ENCODE measurements at places on chromosomes 7 and 10. TPM values are rescaled to one million over a fixed set of nuclear protein-coding genes. Genes with fewer than 3 reads are reported as not detected.

Gene PTN
- polyA plus RNA-seq, result 226 TPM

Gene CRPPA
- polyA plus RNA-seq, result 5.9 TPM

Gene ANK3
- polyA plus RNA-seq, result 159 TPM

Gene KCP
- polyA plus RNA-seq, result 12.1 TPM

Gene NAT16
- polyA plus RNA-seq, result not detected

Gene NANOS1
- 5.3 TPM for polyA plus RNA-seq

Gene UPK3B
- 4.2 TPM for polyA plus RNA-seq

Gene APBB1IP
- polyA plus RNA-seq, result 1.3 TPM

Gene PALD1
- polyA plus RNA-seq, result 11.0 TPM

- no peak for DNase-seq
Measured at GRCh38 chr10:71365366-71365765, 31.4 kb upstream of the CDH23 start.

DNA sequence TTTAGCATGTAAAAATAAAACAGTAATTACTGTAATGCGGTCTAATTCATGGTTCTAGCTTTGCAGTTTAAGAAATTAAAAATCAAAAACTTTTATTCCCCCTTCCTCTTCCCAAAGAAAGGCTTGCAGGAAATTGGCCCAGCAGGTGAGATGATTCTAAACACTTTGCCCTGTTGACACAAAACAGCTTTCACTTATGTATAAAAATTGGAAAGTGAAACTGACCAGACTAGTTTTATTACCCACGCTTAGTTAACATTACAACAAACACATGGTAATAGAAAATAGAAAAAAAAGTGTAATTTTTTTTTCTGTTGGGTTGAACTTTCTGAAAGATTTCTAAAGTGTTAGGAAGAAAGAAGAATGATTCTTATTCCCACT lies 1.2 kb upstream of the CCDC6 start:
- no peak for DNase-seq

GRCh38 chr7:158284121-158284520 lies 303.5 kb downstream of the PTPRN2 start:
- DNase-seq, result no peak

- no peak for DNase-seq
Measured at GRCh38 chr10:88530629-88531391, 52.3 kb downstream of the RNLS start.

DNA sequence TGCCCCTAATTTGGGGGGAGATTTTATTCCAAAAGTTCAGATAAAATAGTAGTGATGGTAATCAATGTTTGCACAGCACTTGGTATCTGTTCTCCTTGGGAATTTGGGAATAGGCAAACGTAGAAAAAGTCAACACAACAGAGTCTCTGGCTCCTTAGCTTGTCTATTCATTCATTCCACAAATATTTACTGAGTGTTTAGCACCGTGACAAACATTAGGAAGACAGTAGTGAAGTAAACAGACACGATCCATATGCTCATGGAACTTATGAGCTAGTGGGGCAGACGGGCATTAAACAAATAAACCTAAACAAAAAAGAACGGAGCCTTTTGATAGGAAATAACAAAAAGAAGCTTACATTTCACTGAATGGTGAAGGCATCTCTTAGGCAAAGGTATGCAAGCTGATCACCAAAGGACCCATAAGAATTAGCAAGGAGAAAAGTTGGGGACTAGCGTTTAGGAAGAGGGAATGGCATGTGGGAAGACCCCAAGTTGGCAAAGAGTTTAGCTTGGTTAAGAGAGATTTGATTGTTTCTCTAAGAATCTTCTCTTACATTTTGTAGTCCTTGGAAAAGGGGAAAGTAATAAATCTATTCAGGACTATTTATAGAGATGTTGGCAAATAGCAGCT lies 243.9 kb upstream of the NPY start:
- no peak for DNase-seq

DNA sequence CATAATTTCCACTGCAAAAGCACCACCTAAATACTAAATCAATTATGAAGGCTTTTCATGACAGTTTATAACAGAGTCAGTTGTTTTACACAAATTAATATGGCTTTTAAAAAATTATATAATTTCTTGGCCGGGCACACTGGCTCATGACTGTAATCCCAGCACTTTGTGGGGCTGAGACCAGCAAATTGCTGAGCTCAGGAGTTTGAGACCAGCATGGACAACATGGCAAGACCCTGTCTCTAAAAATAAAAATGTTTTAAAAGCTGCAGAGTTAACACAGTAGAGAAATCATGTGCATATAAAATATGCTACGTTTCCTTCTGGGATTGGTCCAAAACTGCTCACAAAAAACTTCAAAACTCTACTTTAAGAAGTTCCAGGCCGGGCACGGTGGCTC lies 43.6 kb upstream of the EIF4H start:
- DNase-seq, result no peak

DNA sequence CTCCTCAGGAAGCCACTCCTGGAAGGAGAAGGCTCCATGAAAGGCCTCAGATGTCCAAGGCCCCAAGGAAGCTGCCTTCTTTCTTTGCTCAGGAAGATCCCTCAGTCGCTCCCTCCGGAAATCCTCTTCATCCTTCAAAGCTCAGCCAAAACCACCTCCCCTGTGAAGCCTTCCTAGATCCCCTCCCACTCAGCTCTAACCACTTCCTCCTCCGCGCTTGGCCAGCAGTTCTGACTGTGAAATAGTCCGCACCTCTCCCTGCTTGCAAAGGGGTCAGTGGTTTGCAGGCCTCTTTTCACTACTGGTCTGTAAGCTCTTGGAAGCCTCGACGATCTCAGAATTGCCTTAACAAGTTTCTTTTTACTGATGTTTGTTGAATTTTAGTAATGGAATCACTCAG lies 23.9 kb downstream of the PYROXD2 start:
- DNase-seq, result no peak

DNA sequence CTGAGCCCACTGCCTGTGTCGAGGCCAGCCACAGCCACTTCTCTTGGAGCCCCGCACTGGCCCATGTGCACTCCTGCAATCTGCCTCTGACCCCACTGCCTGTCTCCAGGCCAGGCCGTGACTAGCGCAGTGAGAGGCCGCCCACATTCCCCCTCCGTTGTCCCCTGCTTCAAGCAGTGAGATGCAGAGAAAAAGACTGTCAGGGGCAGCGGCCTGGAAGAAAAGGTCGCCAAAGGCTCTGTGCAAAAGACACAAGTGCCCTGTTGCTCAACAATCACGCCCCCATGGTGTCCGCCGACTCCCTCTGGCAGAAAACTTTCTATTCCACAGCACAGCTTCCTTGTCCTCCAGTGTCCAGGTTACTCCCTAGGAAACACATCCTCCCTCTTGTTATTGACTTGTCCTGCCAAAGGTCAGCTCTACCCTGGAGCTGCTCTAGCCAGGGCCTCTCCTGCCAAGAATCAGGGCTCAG lies 9.9 kb downstream of the FAM131B start:
- no peak for DNase-seq

- DNase-seq, result no peak
Measured at GRCh38 chr10:89535171-89536012, at the start of gene SLC16A12. Gene SLC16A12, minus strand, starts transcription at chr10:89535594. Its CDS starts 73,016 bp downstream, at chr10:89462578.

DNA sequence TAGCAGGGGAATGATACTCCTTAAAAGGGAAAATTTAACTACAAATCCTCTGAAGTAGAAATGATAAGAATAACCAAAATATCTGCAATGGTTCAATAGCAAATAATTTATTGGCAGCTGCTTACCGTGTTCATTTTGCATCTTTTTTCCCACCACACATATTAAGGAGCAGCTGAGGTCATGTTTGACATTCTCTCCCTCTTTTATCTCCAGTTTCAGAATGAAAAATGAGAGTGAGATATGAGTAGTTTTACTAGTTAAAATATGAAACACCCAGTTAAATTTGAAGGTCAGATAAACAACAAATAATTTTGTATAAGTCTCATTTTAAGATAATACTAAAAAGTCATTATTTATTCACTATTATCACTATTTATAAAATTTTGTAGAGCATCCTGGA lies 3.1 kb downstream of the LIPN start:
- DNase-seq, result no peak

DNA sequence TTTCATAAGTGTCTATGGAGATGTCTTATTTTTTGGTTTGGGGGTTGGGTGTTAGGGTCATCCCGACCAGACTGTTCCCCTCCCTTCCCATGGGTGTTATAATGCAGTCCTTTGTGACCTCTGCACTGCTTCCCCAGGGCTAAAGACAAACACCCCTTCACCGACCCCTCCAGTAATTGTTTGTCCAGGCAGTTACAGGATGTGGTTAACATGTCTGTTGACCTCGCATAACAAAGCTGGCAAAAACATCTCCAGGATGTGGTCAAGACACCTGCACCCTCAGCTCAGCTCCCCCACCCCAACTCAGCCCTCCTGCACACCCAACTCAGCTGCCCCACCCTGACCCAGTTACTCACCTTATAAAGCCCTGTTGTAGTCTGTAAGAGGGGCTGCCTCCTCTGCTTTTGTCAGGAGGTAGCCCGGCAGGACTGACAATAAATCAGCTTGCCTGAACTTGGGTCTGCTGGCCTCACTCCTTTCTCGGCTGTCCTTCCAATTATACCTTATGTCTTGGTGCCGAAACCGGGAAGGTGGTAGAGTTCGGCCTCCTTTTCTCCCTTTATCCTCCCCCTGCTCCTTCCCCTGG lies 102.2 kb downstream of the ZNF92 start:
- DNase-seq, result no peak

DNA sequence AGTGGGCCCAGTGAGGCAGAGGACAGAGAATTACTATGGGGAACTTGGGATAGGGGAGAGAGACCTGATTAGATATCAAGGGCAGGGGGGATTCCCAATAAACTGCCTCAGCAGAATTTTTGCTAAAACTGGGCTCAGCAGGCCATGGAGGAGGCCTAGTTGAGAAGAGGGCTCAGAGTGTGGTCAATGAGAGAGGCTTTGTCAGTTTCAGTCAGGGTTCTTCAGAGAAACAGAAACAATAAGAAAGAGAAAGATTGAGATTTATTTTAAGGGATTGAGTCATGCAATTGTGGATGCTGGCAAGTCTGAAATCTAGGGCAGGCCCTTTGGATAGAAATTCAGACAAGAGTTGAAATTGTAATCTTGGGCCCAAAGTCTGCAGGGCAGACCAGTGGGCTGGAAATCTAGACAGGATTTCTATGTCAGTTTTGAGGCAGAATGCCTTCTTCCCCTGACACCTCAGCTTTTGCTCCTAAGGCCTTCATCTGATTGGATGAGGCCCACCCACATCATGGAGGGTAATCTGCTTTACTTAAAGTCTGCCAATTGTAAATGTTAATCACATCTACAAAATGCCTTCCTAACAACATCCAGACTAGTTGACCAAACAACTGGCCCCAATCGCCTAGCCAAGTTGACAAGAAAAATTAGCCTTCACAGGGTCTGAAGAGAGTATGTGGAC lies 33.5 kb upstream of the CCSER2 start:
- DNase-seq, result no peak

DNA sequence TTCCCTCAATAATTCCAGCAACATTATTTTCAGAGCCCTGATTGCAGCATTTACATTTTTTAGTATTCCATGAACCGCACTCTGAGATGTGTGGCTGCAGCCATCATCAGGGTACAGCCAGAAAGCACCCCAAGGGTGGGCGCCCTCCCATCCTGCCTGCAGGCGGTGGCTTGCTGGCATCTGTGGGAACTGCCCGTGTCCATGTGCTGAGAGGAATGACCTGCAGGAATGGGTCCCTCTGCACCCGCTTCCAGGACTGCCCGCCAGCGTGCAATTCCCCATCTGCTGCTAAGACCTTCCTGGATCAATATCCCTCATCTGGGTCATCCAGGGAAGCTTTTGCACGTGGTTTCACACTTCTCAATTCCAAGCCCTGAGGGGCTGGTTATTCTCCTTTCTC lies 32.8 kb upstream of the NUB1 start:
- no peak for DNase-seq

- no peak for DNase-seq
Measured at GRCh38 chr10:25646371-25646770, 287.7 kb upstream of the MYO3A start.

GRCh38 chr7:107579885-107580715 lies at the start of gene BCAP29:
Gene BCAP29, plus strand, starts transcription at chr7:107580246. Its CDS starts 527 bp downstream, at chr7:107580773.
- DNase-seq, result no peak

GRCh38 chr7:43612128-43612527 lies 29.2 kb downstream of the STK17A start:
- no peak for DNase-seq

- DNase-seq, result no peak
Measured at GRCh38 chr7:129501760-129502707, at the start of gene SMKR1. Gene SMKR1, plus strand, starts transcription at chr7:129502531. Its CDS starts 294 bp downstream, at chr7:129502825.

DNA sequence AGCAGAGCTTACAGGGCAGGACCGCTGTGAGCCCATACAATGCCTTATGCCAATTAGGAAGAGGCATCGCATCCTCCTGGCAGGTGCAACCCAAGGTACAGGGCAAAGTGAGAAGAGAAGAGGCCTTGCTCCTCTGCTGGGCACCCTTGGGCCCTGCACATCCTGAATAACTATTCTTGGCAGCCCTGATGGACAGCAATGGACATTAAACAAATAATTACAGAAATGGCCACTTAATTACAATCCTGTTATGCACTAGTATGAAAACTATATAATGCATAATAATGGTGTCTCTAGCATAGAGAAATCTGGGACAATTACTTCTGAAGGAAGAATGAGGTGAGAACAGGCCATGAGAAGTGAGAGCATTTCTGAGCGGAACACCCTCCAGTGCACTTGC lies 83.5 kb downstream of the PLPP4 start:
- no peak for DNase-seq

DNA sequence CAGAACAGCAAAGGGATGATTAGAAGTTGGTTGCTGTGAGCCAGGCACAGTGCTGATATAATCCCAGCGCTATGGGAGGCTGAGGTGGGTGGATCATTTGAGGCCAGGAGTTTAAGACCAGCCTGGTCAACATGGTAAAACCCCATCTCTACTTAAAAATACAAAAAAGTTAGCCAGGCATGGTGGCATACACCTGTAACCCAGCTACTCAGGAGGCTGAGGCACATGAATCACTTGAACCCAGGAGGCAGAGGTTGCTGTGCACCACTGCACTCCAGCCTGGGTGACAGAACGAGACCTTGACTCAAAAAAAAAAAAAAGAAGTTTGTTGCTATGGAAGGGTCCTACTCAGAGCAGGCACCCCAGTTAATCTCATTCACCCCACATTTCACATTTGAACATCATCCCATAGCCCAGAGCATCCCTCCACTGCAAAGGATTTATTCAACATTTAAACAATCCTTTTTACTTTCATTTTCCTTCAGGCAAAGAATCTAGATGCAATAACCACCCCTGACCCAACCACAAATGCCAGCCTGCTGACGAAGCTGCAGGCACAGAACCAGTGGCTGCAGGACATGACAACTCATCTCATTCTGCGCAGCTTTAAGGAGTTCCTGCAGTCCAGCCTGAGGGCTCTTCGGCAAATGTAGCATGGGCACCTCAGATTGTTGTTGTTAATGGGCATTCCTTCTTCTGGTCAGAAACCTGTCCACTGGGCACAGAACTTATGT lies 4.1 kb downstream of the IL6 start:
- DNase-seq, result no peak

DNA sequence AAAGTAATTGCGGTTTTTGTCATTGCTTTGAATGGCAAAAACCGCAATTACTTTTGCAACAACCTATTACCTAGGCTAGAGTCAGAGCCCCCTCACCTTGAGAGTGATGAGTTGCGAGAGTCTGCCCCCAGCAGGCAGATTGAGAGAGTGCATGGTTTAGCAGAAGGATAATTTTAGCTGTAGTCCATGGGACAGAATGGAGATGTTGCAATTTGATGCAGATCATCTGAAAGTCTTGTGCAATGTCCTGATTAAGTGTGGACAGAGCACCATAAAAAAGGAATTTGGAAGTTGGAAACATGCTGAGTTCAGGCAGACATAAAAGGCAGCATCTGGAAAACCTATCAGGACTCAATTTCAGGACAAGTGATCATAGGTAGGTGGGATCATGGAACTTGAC lies 48.7 kb downstream of the GPR141 start:
- no peak for DNase-seq

All from left renal cortex interstitium (tissue), 4 donors.